Esophagus muscularis mucosa (tissue), 4 donors: ENCODE measurements at places on chromosomes 3 and 15. TPM values are rescaled to one million over a fixed set of nuclear protein-coding genes. Genes with fewer than 3 reads are reported as not detected.

ITIH1 gene
- total RNA-seq = not detected

LRRC34 gene
- total RNA-seq = 2.2 TPM

ITGA11 gene
- total RNA-seq = 3.3 TPM

AMIGO3 gene
- 1.2 TPM for total RNA-seq

ADAMTS17 gene
- total RNA-seq = 5.3 TPM

SSR3 gene
- total RNA-seq = 170 TPM

PTX3 gene
- total RNA-seq = 2.1 TPM

ZBBX gene
- not detected for total RNA-seq

GRCh38 chr3:42192334-42193200 lies 73.4 kb downstream of the CCK start:
- no peak for DNase-seq

DNA sequence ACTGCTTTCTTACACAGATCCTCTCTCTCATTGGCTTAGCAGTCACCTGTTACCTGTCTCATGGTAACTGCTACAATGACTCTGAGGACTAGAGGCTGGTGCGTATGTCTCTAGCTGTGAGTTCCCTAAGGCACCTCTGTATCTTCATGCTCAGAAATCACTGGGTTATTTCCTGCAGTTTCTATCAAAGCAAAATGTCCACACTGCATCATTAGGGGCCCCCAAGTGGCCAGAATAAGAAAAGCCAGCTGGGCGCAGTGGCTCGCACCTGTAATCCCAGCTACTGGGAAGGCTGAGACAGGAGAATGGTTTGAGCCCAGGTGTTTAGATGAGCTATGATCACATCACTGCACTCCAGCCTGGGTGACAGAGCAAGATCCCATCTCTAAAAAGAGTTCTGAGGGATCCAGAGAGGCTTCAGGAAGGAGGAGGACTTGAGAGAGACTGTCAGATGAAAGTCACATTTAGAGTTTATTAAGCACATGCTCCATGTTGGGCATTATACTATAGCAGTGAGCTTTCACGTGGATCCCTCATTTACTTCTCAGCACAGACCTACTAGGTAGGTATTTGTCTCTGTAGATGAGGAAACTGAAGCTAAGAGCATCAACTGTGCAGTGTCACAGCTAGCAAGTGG lies 2.3 kb upstream of the VPS18 start:
- DNase-seq = no peak

GRCh38 chr3:79869461-79870312 lies 101.9 kb upstream of the ROBO1 start:
- DNase-seq = no peak

DNA sequence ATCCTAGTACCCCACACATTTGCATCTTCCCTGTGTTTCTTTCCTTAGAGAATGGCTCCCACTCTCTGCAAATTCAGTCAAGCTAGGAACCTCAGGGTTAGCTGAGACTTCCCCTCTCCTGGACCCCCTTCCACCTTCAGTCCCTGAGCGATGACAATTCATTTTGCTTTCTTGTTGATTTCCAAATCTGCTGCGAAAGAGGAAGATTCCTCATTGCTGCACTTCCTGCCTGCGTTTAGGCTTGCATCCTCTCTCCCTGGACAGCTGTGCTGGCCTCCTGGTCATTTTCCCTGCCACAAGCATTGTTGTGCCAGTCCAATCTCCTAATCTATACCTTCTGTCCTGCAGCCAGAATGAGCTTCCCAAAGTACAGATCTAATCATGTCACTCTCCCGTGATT lies 12.3 kb upstream of the DGKG start:
- DNase-seq = no peak

DNA sequence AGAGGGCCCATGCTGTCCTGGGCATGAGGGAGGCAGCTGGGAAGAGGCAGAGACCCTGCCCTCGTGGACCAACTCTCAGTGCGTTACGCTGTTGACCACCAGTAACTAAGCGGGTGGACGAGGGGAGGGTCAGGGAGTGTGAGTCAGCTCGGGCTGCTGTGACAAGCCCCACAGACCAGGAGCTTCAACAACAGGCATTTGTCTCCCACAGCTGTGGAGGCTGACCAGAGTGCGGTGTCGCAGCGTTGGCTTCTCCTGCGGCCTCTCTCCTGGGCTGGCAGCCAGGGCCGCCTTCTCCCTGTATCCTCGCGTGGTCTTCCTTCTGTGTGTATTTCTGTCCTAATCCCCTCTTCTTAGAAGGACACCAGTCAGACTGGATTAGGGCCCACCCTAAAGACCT lies 13.0 kb downstream of the EFCC1 start:
- DNase-seq = no peak

GRCh38 chr15:95574053-95574452 lies 756.4 kb upstream of the NR2F2 start:
- no peak for DNase-seq

- no peak for DNase-seq
Measured at GRCh38 chr15:93055211-93055610, 33.8 kb downstream of the RGMA start.

GRCh38 chr3:111882194-111882593 lies 23.1 kb downstream of the PHLDB2 start:
- DNase-seq = no peak

- DNase-seq = no peak
Measured at GRCh38 chr3:184227481-184227935, 1.9 kb upstream of the VWA5B2 start.

DNA sequence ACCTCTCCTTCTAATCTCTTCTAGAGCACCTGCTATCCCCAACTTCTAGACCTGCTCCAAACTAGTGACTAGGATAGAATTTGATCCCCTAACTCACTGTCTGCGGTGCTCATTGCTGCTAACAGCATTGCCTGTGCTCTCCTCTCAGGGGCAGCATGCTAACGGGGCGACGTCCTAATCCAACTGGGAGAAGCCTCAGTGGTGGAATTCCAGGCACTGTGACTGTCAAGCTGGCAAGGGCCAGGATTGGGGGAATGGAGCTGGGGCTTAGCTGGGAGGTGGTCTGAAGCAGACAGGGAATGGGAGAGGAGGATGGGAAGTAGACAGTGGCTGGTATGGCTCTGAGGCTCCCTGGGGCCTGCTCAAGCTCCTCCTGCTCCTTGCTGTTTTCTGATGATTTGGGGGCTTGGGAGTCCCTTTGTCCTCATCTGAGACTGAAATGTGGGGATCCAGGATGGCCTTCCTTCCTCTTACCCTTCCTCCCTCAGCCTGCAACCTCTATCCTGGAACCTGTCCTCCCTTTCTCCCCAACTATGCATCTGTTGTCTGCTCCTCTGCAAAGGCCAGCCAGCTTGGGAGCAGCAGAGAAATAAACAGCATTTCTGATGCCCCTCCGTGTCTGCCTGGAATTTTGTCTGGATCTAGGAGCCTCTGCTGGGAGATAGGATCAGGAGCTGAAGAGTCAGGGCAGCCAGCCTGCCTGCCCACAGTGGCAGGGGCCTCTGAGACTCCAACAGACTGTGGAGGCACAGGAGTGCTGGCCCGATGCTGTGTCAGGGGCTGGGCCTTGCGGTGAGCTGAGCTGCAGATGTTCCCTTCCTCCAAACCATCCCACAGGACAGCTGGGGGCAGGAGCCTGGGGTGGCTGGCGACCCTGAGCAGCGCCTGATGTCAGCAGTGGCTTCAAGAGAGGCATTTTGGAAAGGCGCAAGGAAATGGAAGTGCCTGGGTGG lies 3.0 kb downstream of the ISLR start:
- no peak for DNase-seq

GRCh38 chr15:34360298-34360697 lies 6.7 kb downstream of the LPCAT4 start:
- DNase-seq = no peak

DNA sequence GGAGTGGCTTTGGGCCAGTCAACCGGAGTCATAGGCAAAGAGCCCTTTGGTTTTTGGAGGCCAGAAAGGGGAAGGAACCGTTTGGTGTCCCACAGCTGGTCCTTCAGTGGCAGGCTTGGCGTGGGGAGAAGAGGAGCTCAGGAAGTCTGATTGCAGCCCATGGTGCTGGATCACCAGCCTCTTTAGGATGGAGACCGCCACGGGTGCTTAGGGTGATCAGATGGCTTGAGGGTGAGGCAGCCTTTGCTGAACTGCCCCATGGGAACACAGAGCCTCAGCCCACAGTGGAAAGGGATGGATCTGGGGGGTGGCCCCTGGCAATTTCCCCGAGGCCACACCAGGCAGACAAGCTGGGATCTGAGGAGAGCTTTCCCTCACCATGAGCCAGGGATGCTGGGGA lies 38.6 kb upstream of the TOPBP1 start:
- no peak for DNase-seq

GRCh38 chr3:108300103-108300849 lies 3.9 kb downstream of the HHLA2 start:
- DNase-seq = no peak

DNA sequence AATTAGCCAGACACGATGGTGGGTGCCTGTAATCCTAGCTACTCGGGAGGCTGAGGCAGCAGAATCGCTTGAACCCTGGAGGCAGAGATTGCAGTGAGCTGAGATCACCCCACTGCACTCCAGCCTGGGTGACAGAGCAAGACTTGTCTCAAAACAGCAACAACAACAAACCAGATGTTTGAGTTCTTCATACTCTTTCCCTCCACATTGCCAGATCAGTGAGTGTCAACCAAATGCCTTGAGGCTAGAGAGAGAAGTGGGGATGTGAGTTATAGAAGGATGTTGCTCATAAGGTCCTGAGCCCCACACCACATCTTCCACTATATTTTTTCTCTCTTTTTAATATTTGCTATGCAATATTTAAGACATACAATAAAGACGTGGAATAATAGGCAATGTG lies 19.8 kb downstream of the MAPKBP1 start:
- no peak for DNase-seq

DNA sequence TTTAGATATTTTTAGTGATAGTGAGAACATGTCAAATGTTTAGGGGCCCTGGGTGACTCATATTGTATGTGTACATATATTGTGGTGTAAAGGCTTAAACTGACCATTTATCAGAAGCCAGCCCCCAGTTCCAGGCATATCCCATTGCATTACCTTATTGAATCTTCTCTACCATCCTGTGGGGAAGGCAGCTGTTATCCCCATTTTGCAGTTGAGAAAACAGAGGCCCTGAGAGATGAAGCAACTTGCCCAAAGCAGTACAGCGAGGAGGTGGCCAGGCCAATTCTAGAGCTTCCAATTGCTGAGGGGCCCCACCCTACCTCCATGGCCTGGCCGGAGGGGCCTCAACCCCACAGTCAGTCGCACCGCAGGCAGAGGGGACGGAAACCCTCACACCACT lies 47.9 kb downstream of the ZNF710 start:
- DNase-seq = no peak

DNA sequence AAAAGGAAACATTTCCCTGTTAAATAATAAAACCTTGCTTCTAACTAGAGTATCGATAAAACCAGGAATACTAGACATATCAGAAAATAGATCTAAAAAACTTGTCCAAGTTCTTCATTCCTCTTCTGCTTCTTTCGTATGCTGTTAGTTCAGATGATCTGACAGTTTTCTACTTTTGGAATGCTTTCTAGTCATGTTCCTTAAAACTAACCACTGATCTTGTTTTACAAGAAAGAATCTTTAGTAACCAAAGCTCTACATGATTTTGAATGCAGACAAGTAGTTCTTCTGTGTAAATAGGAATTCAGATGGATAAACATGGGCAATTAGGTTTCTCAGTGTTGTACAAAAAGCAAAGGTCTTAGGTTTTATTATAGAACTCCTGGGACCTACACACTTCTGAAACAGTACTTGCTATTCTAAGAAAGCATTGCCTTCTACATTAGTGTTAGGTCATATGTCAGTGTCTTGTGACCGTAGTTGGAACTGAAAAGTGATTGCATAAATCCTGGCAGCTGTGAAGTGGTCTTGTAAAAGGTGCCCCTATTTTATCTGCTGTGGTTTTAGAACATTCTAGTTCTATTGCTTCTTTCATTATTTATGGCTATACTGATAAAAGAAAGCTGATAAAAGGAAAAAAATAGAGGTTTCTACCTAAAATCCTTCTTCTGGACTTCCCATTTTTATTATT lies 40.7 kb downstream of the SNRK start:
- DNase-seq = no peak

- no peak for DNase-seq
Measured at GRCh38 chr15:91929509-91929908, 76.0 kb downstream of the SLCO3A1 start.

DNA sequence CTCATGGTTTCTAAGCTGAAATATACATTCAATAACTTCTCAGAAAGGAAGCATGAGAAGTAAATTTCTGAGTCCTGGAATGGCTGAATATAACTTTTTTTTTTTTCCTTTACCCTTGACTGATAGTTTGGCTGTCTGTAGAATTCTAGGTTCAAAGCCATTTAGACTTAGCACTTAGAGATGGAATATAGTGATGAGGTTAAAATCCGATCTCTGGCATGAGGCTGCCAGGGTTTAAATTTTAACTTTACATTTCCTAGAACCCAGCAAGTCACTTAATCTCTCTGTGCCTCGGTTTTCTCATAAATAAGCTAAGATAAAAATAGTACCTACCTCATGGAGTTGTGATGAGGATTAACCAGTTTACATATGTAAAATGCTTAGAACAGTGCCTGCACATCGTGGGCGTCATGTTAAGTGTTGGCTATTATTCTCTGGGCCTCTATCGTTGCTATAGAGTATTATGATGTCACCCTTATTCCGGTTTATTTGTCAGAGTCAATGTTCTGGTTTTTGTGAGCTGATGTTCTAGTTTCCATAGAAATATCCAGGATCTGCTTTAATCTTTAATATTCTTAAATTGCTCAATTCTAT lies 199.8 kb upstream of the TLE3 start:
- no peak for DNase-seq

- DNase-seq = no peak
Measured at GRCh38 chr3:127107491-127108375, 85.2 kb upstream of the PRR23E start.

- DNase-seq = no peak
Measured at GRCh38 chr3:160001850-160002623, 13.4 kb downstream of the IL12A start.

DNA sequence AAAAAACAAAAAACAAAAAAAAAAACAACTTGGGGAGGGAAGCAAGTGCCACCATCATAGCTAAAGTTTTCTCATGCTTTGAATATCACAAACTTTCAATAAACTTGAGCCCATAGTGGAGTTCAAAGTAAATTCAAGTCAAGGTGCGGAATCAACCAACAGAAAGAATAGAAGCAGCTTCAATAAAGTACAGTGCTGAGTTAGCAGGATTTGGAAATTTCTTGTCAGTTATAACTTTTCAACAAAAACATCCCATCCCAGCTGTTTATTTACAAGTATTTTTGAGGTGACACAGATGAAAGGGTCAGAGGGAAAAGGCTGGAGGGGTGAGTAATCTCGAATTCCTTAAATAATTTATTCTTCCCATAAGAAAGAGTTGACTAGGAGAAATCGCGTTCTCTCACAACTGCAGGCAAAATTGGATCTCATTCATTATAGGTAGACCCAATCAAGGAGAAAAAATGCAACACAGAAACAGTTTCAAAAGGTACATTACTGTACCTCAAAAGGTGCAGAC lies 477.4 kb upstream of the RASGRP1 start:
- no peak for DNase-seq

GRCh38 chr3:56595975-56596840 lies 39.2 kb downstream of the CCDC66 start:
- no peak for DNase-seq

- no peak for DNase-seq
Measured at GRCh38 chr15:62483814-62484213, 318.7 kb upstream of the C2CD4B start.

GRCh38 chr3:127103080-127103479 lies 89.9 kb upstream of the PRR23E start:
- DNase-seq = no peak
